ENCODE measurements at places on chromosomes 13 and 19.

GRCh38 chr13:102571075-102571474, 25.7 kb upstream of the TPP2 start:
- DNase-seq = no peak

DNA sequence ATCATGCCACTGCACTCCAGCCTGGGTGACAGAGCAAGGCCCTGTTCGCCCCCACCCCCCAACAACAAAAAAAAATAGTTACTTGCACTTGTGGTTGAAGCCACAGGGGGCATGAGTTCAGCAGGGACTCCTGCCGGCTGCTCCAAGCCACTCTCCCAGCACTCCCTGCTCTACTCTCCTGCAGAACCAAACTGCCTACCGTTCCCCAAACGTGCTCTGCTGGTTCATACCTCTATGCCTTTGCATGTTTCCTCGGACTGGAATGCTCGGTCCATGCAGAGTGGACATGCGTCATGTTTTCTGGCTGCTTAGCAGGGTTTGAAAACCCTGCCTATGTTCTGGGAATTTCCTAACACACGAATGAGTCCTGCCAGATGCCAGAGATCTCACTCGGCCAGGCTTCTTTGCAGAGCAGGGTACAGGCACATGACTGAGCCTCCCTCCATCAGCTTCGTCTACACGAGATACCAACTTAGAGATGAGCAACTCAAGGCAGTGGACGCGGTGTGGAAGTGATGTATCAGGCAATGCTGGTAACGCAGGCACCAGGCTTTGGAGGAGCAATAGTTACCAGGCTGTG, 8.5 kb upstream of the SLC25A15 start:
- no peak for DNase-seq

GRCh38 chr19:27689734-27690241, 1523.2 kb downstream of the UQCRFS1 start:
- DNase-seq = no peak

DNA sequence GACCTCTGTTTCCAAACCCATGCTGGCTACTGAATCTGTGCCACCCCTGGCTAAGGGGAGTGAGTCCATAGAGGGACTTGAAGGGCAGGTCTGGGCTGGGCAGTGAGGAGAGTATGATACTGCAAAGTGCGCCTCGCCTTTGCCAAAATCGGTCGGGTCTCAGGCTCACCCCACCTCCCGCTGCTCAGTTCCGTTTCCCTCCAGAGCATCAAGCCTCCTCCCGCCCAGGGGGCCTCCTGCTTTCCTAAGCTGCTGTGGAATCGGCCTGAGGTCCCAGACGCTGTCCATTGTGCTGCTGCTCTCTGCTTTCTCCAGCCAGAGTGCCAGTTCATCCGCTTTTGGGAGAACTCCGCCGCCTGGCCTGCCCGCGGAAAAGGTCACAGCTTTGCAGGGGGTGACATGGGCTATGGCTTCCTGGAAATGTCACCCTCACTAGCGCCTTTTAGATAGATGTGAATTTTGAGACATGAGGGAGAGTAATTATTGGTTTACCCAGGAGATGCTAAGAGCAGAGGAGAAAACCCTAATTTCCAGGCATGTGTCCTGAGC, 1418.4 kb downstream of the UQCRFS1 start:
- DNase-seq = no peak

- no peak for DNase-seq
Observed at GRCh38 chr13:108996430-108996829, 367.0 kb downstream of the MYO16 start.

- no peak for DNase-seq
Observed at GRCh38 chr13:76758257-76758656, 127.9 kb downstream of the KCTD12 start.

DNA sequence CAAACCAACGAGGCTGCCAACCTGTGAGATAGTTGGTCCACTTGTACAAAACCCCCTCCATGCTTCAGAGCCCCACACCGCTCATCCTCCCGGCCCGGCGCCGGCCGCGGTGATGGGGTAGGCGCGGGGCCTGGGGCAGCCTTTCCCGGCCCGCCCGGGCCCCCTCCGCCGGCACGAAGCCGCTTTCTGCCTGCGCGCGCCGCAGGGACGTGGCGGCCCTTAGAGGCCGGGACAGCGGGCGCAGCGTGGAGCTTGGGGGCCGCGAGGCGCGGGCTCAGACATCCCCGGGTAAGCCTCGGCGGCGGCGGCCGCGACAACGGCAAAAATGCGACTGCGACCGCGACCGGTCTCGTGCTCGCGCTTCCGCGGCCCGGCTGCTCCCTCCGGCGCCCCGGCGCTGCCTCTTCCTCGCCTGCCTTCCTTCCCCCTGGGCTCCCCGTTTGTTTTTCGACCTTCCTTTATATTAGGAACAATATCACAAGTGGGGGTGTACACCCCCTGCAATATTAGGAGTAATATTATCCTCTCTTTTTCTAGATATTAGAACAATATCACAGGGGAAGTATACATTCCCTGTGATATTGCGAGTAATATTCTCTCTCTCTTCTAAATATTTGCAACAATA, 53.9 kb upstream of the CEACAM21 start:
- DNase-seq = peak; percentile 54

DNA sequence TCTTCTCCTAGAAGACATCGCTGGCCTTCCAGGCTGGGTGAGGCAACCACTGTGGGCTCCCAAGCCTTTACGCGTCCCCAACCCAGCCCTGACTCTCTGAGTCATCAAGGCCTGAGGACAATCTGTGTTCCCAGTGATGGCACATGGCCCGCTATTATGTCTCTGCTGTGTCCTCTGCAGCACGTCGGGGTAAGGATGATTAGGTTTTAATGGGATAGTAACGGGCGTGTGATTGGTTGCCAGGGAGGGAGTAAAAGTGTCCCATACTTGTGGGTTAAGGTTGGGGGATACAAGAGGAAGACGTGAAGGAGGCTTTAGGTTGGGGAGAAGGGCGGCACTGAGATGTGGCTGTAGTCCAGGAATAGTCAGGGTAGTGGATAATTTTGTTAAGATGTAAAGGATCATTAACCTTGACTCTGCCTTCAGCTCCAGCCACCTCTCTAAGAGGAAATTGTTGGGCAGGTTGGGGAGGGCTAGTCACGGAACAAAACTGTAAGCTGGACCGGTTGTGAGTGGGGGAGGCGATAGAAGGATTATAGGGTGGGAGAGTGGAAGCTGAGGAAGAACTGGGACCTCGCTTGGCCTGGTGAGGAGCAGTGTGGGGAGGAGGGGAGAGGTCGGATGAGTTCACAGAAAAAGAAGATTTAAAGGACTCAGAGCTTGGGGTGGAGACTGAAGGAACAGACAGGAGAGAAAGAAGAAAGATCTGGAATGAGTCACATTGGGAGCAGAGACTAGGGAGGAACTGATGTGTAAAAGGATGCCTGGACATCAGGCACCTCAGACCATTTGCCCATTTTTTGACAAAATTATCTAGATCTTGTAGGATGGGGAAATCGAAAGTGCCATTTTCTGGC, 27.9 kb upstream of the IGFL1 start:
- no peak for DNase-seq

DNA sequence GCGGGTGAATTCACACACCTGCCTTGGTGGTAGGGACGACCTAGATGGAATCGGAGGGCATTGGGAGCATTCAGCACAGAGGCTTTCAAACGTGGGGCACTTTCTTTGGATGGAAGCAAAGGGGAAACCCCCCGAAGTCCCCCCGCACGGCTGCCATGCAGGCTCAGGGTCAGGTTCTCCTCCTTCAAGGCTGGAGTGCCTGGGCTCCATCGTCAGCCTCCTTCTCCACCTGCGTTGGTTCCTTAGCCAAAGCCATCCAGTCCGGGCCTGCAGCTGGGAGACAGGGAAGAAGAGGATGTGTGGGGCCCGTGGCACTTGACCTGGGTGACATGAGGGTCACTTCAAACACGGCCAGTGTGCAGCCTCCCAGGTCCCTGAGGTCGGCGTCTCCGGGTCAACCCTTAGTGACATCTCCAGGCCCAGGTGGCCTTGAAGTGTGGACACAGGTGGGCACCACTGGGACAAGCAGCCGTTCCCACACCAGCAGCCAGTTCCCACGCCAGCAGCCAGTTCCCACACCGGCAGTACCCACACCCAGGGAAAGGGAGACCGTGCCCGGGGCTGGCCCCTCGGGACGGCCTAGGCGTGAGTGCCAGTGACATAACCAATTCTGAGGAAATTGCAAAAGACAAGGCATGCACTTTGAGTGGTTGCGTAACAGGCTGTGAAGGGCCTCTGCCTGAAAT, 116.0 kb downstream of the SOX1 start:
- DNase-seq = no peak

DNA sequence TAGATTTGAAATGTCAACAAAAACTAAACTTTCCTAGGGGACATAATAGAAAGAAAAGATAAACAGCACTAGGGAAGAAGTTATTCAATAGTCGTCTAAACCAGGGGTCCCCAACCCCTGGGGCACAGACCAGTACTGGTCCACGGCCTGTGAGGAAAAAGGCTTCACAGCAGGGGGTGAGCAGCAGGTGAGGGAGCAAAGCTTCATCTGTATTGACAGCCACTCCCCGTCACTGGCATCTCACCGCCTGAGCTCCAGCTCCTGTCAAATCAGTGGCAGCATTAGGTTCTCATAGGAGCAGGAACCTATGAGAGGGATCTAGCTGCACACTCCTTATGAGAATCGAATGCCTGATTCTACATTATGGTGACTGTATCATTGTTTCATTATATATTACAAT, 382.7 kb downstream of the MYO16 start:
- no peak for DNase-seq

DNA sequence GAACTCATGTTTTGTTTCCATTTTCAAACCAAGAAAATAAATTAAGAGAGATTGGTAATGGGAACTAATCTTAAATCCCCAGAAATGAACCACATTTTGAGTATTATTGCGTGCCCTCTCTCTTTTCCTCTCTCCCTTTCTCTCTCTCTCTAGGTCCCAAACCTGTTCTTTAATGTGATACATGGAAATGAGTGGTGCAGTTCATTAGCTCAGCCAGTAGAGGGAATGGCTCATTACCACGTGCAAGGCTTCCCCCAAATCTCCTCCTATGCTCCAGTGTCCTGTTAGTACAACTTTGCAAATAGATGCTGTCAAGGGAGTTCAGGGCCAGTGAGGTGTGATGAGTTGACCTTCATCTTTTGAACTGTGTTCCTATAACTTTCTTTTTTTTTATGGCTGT, 178.4 kb downstream of the FGF9 start:
- DNase-seq = no peak

DNA sequence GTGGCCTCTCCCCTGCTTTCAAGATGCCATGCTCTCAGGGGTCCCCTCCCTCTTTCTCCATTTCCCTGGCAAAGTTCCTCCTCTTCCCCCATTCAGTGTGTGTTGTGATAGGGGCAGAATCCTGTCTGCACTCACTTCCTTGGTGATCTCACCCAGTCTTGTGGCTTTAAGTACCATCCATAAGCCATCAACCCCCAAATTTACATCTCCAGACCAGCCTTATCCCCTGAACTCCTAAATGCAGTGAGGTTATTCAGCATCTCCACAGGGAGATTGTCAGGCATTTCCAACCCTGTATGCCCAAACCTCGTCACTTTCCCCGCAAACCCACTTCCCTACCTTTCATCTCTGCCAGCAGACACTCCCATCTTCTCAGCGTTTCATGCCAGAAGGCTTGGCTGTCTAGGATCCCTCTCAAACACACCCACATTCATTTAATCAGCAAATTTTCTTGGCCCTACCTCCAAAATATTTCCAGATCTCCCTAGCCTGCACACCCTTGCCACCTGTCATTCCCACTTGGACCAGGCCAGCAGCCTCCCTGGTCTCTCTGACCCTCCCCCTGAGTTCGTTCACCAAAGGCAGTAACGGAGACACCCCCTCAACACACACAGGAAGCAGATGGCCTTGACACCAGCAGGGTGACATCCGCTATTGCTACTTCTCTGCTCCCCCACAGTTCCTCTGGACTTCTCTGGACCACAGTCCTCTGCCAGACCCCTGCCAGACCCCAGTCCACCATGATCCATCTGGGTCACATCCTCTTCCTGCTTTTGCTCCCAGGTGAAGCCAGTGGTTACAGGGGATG, at the start of gene HCST:
Gene HCST (plus strand): TSS at position 676 of the 808 bp plus-strand sequence. CDS start 65 bp downstream, at position 741.
- no peak for DNase-seq

DNA sequence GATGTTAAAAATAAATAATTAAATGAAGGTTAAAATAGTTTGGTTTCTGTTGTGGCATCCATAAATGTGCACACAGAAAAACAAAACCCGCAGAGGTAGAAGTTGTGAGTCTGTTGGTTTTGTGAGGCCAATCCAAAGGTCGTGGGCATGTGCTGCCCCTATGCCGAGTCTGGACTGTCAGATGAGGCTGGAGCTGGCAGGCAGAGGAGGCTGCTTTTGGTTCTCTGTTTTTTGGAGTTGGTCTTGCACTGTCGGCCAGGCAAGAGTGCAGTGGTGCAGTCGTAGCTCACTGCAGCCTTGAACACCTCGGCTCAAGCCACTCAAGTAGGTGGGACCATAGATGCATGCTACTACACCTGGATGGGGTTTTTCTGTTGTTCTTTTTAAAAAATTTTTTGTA, 43.7 kb downstream of the TSSK6 start:
- DNase-seq = no peak

GRCh38 chr13:66546534-66547379, 683.4 kb downstream of the PCDH9 start:
- no peak for DNase-seq

All from activated CD4-positive, CD25-positive, alpha-beta regulatory T cell treated with anti-CD3 and anti-CD28 coated beads, Interleukin-2, amount 50 U/mL, for 72 hours (primary cell).